ENCODE measurements at places on chromosomes 1 and 21.
A peak's percentile ranks its signal among the peaks of the same experiment; 100 is the strongest.

DNA sequence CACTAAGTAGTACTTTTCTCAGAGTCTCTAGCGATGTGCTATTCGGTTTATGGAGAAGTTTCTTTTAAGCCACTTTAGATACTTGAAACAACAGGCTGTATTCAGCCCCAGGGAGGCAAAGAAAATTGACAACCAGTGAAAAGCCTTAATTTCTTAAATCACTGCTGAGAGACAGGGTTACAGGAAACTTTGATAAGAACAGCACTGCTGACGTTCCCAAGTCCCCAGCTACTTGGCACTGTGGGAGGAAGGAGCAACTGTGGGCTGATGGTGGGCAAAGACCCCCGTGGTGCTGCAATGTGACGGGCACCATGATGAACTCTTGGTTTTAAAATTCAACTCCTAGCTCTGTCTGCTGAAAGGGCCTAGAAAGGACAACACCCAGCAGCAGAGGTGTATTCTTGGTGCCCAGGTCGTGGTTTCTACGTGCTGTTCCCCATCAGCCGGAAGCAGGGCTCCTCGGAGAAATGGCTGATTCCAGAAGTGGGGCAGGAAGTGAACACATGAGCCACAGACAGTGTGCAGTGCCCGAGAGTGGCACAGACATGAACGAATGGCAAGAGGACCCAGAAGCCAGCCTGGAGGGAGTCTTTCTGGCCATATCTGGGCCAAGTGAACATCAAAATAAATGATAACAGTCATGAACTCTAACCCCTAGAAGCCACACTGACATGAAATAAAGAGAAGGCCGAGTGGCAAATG lies 5.3 kb downstream of the PTTG1IP start:
- DNase-seq, result no peak

GRCh38 chr21:44871576-44872269 lies 1.8 kb downstream of the PTTG1IP start:
- no peak for DNase-seq

DNA sequence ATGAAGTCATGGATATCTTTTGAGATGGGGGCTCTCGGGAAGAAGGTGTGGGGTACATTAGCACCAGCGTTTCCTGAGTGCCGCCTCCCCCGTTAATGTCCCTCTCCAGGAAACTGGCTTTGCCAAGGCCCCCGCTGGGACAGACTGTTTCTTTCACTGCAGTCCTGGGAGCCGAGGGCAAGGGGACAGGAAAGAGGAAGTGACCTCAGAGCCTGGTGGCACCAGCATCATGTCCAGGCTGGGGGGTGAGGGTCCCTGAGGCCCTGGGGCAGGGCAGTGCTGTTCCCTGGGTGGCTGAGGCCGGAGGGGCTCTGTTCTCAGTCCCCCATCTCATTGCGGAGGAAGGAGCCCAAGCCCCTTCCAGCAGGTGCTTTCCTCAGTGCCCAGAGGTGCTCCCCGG lies 5.8 kb downstream of the PFKL start:
- DNase-seq, result no peak

GRCh38 chr1:2811533-2811918 lies 10.0 kb upstream of the TTC34 start:
- no peak for DNase-seq

- no peak for DNase-seq
Observed at GRCh38 chr1:243487036-243487648, 231.3 kb downstream of the SDCCAG8 start.

DNA sequence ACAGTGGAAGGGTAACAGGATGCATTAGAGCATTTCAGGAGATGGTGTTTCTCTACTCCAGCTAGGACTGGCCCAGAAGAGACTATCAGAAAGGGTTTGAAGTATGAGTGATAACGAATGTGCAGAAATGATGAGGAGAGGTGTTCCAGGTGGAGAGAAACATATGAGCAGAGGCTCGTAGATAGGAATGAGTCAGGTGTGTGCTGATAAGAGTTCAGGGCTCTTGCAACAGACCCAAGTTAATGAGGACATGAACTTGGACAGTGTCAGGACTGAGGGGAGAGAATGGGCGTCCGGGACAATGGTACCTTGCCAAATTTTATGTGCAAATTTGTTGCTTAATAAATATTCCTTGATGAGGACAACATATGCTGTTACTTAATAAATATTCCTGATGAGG lies 183.9 kb upstream of the NFIA start:
- DNase-seq, result no peak

DNA sequence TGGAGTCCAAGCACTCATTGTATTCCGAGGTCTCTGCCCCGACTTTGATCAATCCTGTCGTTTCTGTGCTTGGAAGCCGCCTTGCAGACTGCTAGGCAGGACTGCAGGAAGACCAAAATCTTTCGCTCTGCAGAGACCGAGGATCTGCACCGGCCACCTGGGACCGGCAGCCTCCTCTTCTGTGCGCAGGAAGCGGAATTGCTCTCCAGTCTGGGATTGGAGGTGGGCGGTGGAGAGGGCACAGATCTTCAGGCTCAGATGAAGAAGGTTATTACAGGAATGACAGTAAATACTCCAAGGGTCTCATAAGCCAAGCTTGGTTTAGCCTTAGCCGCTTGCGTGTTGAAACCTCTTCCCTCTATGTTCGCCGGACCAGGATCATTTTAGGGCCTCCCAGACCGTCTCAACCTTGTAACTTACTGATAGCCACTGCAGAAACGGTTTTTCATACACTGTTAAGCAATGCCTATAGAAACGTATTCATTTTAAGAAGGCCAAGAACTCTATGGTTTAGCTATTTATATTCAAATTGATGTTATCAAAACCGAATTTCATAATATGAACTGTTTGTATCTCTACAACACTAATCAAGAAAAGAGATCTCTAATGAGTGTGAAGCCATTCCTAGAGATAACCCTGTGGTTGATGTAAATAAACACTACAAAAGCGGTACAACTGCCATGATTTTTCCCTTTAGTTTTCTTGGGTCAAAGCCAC lies 1.1 kb downstream of the MIA3 start:
- no peak for DNase-seq

DNA sequence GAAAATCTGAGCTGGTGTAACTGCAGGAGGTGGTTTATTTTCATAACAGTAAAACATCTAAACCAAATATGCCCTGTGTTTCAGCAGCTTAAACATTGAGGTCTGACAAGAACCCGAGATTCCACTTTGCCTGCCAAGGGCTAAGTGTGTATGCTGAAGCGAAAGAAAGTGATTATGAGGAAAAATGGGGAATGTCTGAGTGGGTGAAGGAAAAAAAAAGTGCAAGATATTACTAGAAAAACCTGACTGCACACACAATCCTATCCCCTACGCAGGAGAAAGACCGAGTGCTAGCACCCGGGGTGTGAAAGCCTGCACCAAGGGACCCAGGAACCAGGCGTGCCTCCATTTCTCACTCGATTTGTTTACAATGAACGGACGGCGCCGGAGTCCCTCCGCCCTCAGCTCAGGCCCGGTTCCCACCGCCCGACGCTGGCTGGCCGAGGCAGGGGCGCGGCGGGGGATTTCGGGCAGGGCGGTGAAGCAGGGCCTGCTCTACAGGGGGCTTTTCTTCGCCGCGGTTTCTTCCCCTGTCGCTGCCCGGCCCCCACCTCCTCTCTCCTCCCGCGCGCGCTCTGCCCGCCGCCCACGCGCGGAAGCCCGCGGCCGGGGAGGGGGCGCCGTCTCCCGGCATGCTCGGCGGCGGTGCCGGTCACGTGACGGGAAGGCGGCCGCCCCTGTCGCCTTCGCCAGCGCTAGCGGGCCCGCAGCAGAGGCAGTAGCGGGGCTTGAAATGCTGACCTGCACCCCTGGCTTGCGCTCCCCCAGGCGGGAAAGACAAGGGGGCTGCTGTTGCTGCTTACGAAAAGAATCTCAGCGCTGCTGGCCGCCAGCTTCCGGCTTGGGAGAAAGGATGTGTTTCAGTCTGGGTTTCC lies 35.9 kb downstream of the ITPKB start:
- peak; percentile 49 for DNase-seq

DNA sequence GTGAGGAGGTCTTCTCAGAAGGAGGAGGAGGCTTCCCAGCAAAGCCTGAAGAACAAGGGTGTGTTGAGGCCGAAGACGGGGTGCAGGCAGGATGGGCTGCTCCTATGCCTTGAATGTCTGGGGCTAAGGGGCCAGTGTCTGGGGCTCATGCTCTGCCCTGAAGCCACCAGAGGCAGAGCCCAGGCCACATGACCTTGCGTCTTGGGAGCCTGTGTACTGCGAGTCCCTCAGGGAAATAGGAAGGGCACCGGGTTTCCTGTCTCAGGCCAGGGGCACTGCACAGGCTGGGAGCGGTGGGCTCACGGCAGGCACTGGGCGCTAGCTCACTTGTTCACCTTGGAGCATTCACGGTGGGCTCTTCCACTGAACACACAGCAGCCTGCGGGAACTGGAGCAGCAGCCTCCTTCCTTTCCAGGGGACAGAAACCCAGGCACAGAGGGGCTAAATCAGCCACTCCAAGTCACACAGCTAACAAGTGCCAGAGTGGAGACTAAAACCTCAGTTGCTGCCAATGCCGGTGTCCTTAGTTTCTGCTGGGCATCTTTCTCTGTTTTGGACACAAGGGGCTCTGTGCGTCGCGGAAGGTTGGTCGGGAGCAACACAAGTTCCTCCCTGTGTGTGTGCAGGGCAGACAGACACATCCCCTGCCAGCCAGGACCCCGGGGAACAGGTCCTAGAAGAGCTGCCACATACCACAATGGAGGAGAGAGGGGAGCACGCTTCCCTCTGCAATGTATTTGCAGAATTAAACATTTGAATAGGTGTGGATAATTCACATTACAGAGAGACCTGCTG lies 104.8 kb upstream of the C1orf174 start:
- DNase-seq, result no peak

DNA sequence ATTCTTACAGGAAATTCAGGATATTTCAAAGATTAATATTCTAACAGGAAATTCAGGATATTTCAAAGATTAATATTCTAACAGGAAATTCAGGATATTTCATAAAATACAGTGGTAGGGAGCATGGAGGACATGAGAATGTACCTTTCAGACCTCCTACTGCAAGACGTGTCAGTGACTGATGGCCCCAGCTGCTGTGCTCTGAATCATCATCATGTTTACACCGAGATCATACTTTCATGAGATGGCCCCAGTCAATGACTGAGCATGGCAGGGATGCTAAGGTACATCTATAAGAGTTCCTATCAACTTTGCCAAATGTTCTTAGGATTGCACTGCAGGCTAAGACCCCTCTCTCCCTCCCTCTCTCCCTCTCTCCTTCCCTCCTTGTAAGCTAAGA lies 69.0 kb downstream of the HFM1 start:
- DNase-seq, result no peak

DNA sequence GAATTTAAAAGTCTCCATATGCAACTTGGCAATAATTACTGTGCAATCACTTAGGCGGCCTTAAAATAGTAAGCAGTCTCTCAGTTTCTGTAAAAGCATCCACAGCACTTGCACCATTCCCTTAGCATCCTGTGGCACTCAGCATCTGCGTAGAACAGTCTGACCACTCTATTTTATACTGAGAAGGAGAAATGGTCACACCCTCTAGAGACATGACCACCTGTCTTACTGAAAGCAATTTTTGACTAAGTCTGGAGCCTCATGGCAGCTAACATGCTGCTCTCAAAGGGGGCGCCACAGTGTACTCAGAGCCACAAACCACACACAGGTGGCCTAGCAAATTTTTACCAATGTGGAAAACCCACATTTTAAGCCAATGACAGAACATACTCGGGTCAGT lies 62.0 kb downstream of the KCNK1 start:
- DNase-seq, result no peak

- DNase-seq, result no peak
Observed at GRCh38 chr1:10155087-10155712, 55.2 kb upstream of the KIF1B start.

- no peak for DNase-seq
Observed at GRCh38 chr1:27522432-27523336, 32.7 kb upstream of the WASF2 start.

DNA sequence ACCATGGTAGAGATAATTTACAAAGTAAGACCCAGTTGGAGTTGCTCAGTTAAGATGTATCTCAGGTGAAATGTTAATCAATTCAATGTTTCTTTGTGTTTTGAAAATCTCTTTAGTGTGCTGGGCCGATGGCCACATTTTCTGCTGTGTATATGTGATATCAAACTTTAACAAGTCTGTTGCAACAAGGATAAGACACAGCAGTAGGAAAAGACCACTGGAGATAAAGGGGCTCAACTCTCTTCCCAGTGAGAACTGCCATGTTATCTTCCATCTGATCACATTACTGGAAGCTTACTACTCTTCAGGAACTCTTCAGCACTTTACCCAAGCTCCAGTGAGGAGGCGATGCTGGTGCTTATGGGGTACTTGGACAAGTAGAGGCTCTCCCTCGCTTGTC lies 227.7 kb downstream of the NFIA start:
- DNase-seq, result no peak

- no peak for DNase-seq
Observed at GRCh38 chr1:232912845-232913580, 37.4 kb upstream of the NTPCR start.

GRCh38 chr1:55876276-55877060 lies 661.3 kb upstream of the USP24 start:
- DNase-seq, result no peak

- no peak for DNase-seq
Observed at GRCh38 chr1:201371792-201372191, 5.7 kb downstream of the TNNT2 start.

DNA sequence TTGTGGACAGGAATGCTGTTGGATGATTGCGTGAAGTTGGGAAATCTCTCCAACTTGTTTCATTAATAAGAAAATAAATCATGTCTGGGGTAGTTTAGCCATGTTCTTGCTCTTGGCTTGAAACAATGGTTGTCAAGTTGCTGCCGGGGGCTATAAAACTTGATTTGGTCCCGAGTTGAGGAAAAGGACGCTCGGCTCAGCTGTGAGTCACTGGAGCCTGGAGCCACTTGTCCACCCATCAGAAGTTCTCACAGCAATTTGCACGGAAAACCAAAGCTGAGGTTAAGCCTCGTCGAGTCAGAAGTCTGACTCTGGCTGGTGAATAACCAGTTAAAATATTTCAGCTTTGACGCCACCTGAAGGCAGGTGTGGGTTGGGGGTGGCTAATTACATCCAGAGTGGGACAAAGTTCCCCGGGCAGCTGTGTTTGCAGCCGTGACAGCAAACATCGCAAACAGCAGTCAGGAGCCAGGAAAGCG lies 19.7 kb upstream of the RIPK4 start:
- no peak for DNase-seq

DNA sequence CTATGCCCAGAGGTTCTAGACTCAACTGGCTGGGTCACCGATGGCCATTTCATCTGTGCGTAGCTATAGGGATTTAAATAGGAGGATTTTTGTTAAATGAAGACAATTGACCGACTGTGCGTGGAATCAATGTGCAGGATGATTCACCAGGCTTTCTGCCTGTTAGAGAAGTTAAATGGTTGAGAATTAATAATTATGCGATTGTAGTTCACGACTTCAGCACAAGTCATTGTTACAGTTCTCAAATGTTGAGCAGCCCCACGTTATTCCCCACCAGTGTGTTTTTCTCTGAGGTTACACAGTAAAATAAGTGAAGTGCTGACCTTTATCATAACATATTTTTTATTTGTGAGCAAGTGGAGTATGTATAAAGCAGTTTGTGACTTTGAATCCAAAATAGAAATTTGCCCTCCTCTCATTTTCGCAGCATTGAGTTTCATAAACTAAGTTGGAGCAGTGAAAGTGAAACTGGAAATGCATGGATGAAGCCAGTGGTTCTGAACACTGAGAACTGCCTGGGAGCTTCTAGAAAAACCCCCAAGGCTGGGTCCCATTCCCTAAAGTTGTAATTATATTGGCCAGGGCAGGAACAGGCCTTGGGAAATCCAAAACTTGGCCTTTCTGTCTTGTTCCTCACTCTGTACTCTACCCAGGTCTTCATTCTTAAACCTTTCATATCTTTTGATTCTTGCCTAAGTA lies 102.6 kb downstream of the GALNT2 start:
- DNase-seq, result no peak

All from stimulated activated CD4-positive, alpha-beta T cell treated with anti-CD3 and anti-CD28 coated beads, TNF-alpha, amount 100 ng/mL, for 1 hour (primary cell).